ENCODE measurements at places on chromosomes 12 and 14.

GRCh38 chr14:86088156-86088555 is 558.2 kb downstream of the FLRT2 start:
- no peak for DNase-seq

DNA sequence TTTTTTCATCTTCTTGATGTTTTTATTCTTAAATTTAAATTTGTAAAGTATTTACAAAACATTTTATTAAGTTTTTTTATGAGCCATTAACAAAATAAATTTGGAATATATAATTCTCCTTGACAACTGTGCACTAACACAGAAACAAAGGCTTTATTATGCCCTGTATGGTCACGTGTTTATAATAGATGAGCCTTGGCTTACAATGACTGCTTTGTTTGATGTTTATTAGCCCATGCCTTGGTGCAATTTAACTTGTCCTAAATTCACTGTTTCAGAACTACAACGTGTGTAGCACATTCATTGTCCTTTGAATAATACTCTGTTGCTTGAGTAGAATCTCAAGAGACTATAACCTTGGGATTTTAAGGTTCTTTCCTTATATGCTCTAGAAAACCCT is 59.8 kb downstream of the CNTN1 start:
- DNase-seq = no peak

DNA sequence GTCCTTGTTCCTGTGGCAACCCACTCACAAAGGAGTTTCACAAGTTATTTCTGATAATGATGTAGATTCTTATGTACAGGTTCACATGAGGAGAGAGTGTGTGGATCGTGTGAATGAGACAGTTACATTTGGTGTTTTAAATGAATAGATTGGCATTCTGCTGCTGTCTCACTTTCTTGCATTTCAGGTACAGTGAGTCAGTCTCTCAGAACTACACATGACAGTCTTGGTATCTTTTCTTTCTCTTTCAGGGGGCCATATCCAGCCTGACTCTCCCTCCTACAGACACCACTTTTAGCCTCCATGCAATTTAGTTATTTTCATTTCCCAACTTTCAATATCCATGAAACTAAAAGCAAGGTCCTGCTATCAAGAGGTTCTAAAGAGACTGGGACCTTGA is 19.9 kb upstream of the TMTC2 start:
- no peak for DNase-seq

DNA sequence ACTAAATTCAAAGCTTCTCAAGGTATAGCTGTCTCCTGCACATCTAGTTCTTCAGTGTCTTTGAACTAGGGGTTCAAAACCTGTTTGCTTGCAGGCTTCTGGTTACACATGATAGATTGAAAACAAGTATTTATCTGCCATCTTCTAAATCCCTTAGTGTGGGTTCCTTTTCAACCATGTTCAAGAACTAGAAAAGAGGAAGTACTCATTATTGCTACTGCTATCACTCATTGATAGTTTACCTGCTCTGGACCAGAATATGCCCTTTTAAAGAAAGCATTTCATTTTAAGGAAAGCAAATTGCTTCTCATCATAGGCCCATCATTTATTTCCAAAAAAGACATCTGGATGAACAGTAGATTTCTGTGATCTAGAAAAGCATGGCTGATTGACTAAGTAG is 37.1 kb upstream of the VSX2 start:
- no peak for DNase-seq

DNA sequence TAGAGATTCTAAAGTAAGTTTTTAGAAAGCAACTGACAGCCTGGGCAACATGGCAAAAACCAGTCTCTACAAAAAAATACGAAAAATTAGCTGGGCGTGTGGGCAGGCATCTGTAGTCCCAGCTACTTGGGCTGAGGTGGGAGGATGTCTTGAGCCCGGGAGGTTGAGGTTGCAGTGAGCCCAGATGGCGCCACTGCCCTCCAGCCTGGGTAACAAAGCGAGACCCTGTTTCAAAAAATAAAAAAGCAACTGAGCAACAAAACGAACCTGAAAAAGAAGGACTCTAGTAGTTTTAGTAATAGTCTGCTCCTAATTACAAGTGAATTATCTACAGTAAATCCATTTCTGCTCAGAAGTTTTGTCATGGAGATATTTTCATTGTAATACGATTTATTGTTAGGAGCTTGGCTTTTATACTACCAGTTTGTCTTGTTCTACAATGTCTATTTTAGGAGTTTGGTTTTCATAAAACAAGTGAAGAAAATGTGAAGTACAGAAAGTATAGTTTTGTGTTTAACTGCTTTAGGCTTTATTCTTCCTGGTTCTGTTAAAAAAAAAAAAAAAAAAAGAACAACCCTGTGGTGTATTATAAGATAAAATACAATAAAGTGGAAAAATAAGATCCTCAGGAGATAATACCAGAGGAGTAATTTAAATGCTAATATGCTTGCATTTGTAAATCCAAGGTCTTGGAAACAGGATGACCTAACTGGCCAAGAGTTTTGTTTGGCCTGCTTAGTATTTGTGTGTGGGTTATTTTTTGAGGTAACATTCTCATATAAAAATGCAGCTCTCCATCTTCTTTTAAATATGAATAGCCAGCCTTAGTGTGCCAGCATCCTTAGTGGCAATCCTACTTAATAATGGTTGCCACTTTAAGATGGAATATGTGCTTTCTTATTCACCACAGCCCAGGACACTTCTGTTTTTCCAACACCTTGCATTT is 2.8 kb downstream of the TMX1 start:
- DNase-seq = no peak

DNA sequence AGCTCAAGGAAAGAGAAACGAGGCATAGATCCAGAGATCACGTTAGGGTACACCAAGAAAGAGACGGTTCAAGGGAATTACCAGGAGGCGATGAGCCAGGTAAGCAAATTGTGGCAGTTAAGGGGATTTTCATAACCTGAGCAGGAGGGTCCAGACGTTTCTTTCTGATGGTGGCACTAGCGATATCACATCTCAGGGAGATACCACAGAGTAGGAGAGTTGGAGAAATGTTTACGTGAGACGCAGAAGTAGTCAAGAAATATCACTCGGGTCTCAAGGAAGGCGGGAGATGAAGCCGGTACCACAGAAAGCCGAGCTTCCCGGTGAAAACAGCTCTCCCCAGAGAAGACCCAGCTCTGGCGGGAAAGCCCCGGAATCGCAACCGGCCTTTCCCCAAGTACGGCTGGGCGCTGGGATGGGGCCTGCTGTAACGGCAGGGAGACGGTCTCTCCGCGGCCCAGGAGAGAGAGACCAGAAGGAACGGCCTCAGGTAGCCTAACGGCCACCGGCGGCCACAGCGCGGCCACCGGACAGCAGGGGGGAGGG is 485 bp downstream of the SENP1 start:
- peak; percentile 23 for DNase-seq

GRCh38 chr12:19036673-19037357 is 92.7 kb upstream of the PLEKHA5 start:
- no peak for DNase-seq

- DNase-seq = no peak
Observed at GRCh38 chr12:6830999-6831398, 2.8 kb downstream of the P3H3 start.

- DNase-seq = no peak
Observed at GRCh38 chr14:61568572-61569011, 126.7 kb upstream of the HIF1A start.

DNA sequence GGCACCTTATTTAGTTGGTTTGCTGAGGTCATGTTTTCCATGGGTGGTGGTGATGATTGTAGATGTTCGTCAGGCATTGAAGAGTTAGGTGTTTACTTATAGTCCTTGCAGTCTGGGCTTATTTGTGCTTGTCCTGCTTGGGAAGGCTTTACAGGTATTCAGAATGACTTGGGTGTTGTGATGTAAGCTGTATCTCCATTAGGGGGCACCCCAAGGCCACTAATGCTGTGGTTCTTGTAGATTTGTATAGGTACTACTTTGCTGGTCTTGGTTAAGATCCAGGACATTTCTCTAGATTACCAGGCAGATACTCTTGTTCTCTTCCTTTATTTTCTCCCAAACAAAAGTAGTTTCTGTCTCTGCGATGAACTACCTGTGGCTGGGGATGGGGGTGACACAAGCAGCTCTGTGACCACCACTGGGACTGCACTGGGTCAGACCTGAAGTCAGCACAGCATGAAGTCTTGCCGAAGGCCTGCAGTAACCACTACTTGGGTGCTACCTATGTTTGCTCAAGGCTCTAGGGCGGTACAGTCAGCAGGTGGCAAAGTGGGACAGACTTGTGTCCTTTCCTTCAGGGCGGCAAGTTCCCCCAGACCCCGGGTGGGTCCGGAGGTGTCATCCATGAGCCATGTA is 35.8 kb upstream of the FBXO33 start:
- DNase-seq = no peak

DNA sequence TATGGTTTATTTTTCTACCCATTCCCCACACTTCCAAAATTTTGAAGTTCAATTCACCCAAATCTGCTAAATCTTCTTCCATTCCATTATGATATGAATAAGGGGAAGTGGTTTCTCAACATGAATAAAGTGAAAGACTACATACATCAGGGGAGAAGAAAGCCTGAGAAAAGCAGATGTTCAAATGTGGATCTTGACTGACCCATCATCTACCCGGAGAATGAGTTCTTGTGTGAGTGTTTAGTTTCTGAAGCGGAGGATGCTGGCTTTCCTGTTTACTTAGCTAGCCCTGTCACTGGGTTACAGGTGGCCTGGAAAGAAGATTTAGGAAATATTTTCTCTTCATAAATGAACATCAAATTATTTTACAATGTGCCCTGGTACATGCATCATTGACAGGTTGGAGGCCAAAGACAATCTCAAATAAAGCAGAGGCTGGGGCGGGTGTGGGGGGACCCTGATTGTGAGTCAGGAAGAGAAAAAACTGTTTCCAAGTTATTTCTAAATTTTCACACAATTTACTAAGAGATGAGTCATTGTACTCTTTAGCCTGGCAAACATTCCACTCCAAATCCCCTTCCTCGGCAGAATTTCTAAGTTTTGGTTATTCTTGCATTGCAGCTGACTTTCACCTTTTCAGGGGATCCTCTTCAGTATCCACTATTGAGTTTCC is 135.6 kb downstream of the SLC25A21 start:
- DNase-seq = no peak

DNA sequence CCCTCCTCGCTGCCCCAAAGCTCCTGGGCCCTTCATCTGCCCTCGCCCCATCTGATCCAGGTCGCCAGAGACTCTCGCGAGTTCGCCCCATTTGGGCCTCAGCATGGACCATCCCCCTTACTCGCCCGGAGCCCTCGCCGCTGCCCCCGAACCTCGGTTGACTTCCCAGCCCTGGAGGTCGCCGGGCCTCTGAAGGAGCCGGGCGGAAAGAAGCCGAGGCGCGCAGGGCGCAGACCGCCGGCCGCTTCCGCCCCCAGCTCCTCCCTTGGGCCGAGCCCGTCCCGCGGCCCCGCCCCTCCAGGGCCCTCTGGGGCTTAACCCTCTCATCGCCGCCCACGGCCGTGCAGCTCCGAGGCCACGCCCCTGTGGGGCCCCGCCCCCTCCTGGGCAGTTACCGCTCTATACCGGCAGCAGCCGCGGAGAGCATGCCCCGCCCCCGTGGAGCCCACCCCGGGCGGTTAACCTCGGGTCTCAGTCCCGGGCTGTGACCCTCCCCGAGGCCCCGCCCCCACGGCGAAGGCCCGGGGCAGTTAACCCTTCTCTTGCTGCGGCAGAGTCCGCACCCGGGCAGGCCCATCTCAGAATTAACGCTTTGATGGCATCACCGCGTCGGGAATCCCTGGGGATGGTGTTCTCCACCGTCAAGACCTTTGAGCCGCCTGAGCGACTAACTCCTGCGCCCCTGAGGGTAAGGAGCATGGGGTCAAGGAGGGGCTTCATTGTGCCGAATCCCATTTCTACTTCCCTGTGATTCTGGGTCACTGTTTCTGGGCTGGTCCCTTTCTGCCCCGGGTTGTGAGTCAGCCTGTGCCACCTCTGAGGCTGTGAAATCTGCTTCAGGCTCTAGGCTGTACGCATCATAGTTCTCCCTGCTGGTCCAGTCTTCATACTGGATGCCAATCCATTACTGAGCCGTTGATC is at the start of gene SPSB2:
SPSB2 (minus strand) TSS at position 210 of the 921 bp plus-strand sequence. CDS start 402 bp downstream, outside the sequence.
- peak; percentile 99 for DNase-seq

Measured in tibial artery (tissue), 4 donors.